ENCODE measurements at places on chromosomes 3 and 15. TPM values are rescaled to one million over a fixed set of nuclear protein-coding genes. Genes with fewer than 3 reads are reported as not detected.

Gene CPNE9
- polyA plus RNA-seq, result 0.15 TPM

Gene CAMKV
- 0.15 TPM for polyA plus RNA-seq

Gene LRRC31
- polyA plus RNA-seq, result 0.30 TPM

- no peak for DNase-seq
Measured at GRCh38 chr3:13653631-13654279, 104.8 kb downstream of the FBLN2 start.

DNA sequence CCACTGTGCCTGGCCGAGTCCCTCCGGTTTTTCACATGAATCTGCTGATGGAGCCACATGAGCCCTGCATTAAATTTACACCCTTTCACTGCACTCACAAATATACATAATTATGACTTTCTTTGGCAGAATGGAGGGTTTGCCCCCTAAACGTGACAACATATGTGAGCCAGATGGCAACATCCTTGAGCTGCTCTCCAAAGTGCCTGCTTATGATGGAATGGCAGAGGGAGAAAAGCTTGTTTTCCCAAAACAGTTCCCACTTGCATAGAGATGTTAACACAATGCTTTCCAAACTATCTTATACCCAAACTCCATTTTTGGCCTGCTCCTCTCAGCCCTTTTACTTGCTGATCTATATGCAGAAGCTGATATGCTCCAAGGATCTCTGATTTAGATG is 54.9 kb downstream of the ABCC5 start:
- DNase-seq, result no peak

GRCh38 chr3:159852821-159853505 is 135.7 kb upstream of the IL12A start:
- DNase-seq, result no peak

- DNase-seq, result no peak
Measured at GRCh38 chr3:197828-198491, 1.4 kb downstream of the CHL1 start.

DNA sequence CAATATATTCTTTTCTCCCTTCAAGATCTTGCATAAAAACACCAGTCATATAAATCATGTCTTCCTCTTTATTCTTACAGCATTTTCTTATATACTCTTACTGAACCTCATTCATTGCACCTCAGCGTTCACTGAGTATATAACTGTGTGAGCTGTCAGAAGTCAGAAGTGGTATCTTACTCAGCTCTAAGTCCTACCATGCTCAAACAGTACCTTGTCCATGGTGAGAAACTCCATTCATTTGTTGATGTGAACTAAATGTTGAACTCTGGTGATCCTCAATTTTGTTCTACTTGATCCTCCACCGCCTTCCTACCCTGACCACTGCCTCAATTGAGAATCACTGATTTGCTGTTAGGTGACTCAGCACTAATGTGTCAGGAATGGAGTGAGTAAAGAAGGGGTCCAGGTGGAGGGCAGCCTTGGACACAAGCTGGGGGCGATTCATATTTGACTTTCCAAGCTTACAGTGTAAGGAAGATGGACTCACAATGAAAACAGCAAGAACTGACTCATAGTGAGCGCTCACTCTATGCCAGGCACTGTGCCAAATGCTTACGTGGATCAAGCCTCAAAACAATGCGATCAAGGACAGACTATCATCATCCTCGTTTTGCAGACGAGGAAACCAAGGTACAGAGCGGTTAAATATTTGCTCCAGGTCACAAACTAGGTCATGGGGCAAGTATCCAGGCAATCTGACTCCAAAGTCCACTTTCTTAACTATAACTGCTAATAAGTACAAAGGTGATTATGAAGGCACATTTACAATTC is 13.5 kb upstream of the ZFYVE19 start:
- DNase-seq, result no peak

- DNase-seq, result no peak
Measured at GRCh38 chr3:186247821-186248814, 113.9 kb downstream of the DGKG start.

DNA sequence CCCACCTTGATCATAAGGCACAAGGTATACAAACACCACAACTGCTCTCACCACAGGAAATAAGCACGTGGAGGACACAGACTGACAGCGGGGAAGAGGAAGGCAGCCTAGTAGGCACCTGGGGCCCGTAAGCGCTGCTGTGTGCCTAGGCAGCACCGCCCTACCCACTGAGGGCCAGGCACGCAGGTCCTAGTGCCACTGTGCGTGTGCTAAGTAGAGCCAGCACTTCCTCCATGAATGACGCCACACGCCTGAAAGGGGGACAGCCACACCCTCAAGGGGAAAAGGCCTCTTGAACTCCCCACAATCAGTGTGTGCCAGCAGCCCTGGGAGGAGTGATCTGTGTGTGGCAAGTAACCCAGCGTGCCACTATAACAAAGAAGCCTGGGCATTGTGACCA is 73.0 kb downstream of the ATP1B3 start:
- no peak for DNase-seq

DNA sequence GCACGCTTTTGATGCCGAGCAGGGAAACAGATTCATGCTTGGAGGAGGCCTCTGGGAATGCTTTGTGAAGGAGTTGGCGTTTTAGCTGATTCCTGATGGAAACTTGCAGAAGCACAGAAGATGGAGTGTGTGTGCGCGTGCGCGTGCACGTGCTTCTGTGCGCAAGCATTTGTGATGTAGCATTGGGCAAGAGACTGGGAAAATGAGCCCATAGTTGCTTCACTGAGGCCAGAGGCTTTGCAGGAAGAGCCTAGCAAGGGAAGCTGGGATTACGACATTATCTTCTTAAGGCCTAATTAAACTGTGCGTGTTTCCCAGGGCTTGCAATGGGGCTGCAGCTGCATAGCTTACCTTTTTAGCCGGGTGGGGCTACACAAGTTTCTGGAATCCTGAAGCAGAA is 18.1 kb upstream of the AGBL1 start:
- no peak for DNase-seq

Data from right renal pelvis (tissue), 4 donors.